ENCODE measurements at places on chromosomes 2 and 18. TPM values are rescaled to one million over a fixed set of nuclear protein-coding genes. Genes with fewer than 3 reads are reported as not detected.

C2orf81 gene
- 4.3 TPM for total RNA-seq

PDE11A gene
- total RNA-seq, result not detected

UBXN4 gene
- 101 TPM for total RNA-seq

CDH2 gene
- total RNA-seq, result 14.6 TPM

AGXT gene
- not detected for total RNA-seq

CNGA3 gene
- total RNA-seq, result not detected

HOXD13 gene
- not detected for total RNA-seq

RNF152 gene
- 1.7 TPM for total RNA-seq

IL37 gene
- total RNA-seq, result not detected

IL1R1 gene
- total RNA-seq, result 5.2 TPM

SAG gene
- total RNA-seq, result not detected

GALNT3 gene
- 20.2 TPM for total RNA-seq

ABCG8 gene
- not detected for total RNA-seq

ERCC3 gene
- 38.2 TPM for total RNA-seq

HRH4 gene
- 0.10 TPM for total RNA-seq

IL1B gene
- 5.5 TPM for total RNA-seq

NPAS2 gene
- total RNA-seq, result 16.4 TPM

DIPK1C gene
- not detected for total RNA-seq

CEP76 gene
- 4.9 TPM for total RNA-seq

DOK6 gene
- not detected for total RNA-seq

CREG2 gene
- not detected for total RNA-seq

NEU4 gene
- not detected for total RNA-seq

LYPD6 gene
- total RNA-seq, result 3.2 TPM

CROCC2 gene
- not detected for total RNA-seq

KIAA2012 gene
- total RNA-seq, result not detected

SLC20A1 gene
- 295 TPM for total RNA-seq

RAB10 gene
- total RNA-seq, result 147 TPM

FHOD3 gene
- total RNA-seq, result 5.3 TPM

NT5DC4 gene
- not detected for total RNA-seq

CYP1B1 gene
- 53.3 TPM for total RNA-seq

CCL20 gene
- 18.0 TPM for total RNA-seq

Data from MCF 10A (cell line).